Transverse colon (tissue), 4 donors: ENCODE measurements at places on chromosomes 5 and 9. TPM values are rescaled to one million over a fixed set of nuclear protein-coding genes. Genes with fewer than 3 reads are reported as not detected.
A peak's percentile ranks its signal among the peaks of the same experiment; 100 is the strongest.

DNA sequence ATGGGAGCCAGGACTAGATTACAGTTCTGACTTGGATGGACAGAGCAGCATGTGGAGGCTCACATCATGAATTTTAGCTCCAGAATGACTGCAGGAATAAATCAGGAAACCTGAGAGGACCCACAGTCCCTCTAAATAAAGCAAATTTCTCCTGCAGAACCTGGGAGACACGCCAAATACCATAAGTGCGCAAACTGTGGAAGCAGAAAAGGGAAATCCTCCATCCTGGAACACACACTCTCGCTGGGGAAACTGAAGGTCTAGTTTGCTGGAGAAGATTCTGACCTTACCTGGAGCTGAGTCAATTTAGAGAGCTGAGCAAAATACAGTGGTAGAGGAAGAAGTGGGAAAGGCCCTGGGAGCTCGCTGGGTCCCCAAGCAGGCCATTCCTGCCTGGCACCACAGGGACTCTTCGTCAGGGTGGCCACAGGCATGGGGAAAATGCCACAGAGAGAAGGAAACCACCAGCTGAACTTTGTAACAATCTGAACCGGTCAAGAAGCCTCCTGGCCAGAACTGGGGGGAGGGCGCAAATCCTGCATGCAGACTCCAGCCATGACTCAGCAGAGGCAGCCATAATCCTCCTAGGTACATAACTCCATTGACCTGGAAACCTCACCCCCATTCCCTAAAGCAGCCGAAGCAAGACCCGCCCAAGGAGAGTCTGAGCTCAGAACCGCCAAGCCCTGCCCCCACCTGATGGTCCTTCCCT is 390.9 kb downstream of the LRRC70 start:
- H3K4me3 ChIP-seq: no peak overlapping the region
- H3K36me3 ChIP-seq: no peaks in the 10 kb centered on the region
- DNase-seq: no peak
- no peak overlapping the region for H3K27ac ChIP-seq
- no peaks in the 10 kb centered on the region for H3K4me1 ChIP-seq

DNA sequence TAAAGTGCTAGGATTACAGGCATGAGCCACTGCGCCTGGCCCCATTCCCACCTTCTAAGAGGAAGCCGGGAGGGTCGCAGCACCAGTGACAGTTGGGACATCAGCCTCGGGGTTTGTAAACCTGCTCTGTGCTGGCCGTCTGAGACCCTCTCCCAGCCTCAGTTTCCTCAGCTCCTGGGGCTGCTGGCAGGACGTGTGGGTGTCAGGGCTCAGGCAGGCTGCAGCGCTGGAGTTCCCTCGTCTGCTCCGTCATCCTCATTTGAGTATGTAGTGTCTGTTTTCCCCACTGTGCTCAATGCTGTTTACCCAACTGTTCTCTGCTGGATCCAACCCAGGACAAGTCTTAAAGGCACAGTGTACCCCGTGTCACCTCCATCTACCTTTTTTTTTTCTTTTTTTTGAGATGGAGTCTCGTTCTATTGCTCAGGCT is 2.0 kb upstream of the NINJ1 start:
- H3K4me1 ChIP-seq: peaks cover 37% of the 10 kb centered on the region
- no peak for DNase-seq
- H3K4me3 ChIP-seq: no peak overlapping the region
- no peaks in the 10 kb centered on the region for H3K27me3 ChIP-seq

- no peak for DNase-seq
- peaks cover 15% of the 10 kb centered on the region for H3K36me3 ChIP-seq
- peaks cover 33% of the 10 kb centered on the region for H3K4me1 ChIP-seq
- peak overlapping the region; percentile 98 for H3K27ac ChIP-seq
Measured at GRCh38 chr5:149550268-149550583, 1.0 kb downstream of the CSNK1A1 start.

GRCh38 chr9:21154018-21154608 is 12.3 kb downstream of the IFNA21 start:
- no peak for DNase-seq
- no peaks in the 10 kb centered on the region for H3K4me1 ChIP-seq
- H3K36me3 ChIP-seq: no peaks in the 10 kb centered on the region
- H3K4me3 ChIP-seq: no peak overlapping the region

Gene NME5
- not detected for total RNA-seq

- H3K4me1 ChIP-seq: peaks cover 10% of the 10 kb centered on the region
- no peak overlapping the region for H3K4me3 ChIP-seq
- no peaks in the 10 kb centered on the region for H3K27me3 ChIP-seq
- no peak for DNase-seq
- H3K36me3 ChIP-seq: no peaks in the 10 kb centered on the region
- H3K27ac ChIP-seq: no peak overlapping the region
Measured at GRCh38 chr9:110947491-110948044, 90.7 kb downstream of the LPAR1 start.

DNA sequence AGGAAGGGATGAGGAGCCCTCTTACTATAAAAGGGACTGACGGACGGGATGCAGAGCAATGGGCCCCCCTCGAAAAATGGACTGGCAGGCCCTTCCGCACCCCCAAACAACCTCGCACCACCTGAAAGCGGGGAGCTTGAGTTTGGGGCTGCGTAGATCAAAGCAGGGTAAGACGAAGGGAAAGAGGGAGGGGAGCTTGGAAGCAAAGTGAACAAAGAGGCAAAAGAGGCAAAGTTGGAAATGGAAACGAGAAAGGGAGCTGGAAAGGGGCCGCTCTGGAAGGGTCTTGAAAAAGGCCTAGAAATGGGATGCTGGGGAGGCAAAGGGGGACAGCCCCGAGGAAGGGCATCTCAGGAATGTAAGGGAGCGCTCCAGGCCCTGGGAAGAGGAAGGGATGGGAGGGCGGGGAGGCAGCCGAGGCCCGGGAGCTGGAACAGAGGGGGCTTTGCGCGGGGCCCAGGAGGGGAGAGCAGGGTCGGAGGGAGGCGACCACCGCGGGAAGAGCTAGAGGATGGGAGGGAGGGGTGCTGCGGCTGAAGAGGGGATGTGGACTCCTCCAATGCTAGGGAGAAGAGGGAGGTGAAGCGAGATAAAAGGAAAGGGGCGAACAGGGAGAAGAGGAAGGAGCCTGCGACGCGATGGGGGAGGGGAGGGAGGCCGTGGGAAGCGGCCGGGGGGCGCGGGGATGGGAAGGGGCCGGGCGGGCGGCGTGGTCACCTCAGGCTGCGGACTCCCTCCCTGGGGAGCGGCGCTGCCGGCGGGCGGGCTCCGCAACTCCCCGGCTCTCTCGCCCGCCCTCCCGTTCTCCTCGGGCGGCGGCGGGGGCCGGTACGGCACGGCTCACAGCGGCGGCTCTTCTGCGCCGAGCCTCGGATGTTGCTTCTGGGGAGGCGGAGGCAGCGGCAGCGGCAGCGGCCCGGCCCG is 577 bp downstream of the RNF145 start:
- H3K36me3 ChIP-seq: no peaks in the 10 kb centered on the region
- peak overlapping the region; percentile 99 for H3K27ac ChIP-seq
- H3K4me1 ChIP-seq: peaks cover 56% of the 10 kb centered on the region
- DNase-seq: peak; percentile 47
- no peaks in the 10 kb centered on the region for H3K27me3 ChIP-seq
- peak overlapping the region; percentile 98 for H3K4me3 ChIP-seq

DNA sequence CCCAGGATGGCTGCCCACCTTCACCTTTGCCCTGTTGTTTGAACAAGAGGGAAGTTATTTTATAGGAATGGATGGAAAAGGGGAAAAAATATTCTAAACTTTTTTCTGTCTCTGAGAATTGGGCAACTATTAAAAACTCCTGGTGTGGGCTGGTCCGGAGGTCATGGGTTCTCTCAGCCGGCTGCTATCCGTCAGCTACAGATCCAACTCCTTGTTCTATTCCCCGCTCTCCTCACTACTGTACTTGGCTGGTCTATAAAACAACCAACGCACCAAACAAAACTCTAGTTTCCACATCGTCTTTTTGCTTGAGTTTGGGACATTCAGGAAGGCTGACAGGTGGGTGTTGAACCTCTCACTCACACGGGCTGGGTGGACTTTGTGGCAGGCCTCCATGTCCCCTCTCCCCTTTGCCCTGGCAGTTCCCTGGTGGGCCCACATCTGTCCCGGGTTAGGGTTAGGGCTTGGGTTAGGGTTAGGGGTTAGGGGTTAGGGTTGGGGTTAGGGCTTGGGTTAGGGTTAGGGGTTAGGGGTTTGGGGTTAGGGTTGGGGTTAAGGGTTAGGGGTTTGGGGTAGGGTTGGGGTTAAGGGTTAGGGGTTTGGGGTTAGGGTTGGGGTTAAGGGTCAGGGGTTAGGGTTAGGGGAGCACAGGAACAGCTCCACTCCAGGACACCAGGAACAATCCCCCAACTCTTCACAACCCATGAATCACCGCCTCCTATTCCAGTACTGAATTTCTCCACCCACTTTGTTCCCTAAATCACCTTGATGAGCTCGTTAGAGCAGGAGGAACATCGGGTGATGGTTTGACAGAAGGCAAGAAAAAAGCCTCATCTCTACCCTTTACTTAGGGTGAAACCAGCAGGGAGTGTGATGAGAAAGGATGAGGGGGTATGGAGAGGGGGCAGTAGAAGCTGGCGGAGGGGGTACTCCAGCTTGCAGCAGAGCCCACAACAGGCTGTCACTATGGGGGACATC is 302.1 kb upstream of the IRX4 start:
- H3K4me3 ChIP-seq: no peak overlapping the region
- no peak overlapping the region for H3K27ac ChIP-seq
- H3K27me3 ChIP-seq: no peaks in the 10 kb centered on the region

Gene ISOC1
- total RNA-seq: 57.1 TPM

Gene MARVELD2
- 14.7 TPM for total RNA-seq

- no peak overlapping the region for H3K27ac ChIP-seq
- H3K4me3 ChIP-seq: no peak overlapping the region
- peaks cover 83% of the 10 kb centered on the region for H3K27me3 ChIP-seq
- no peaks in the 10 kb centered on the region for H3K36me3 ChIP-seq
- peaks cover 7% of the 10 kb centered on the region for H3K4me1 ChIP-seq
Measured at GRCh38 chr9:132980157-132980556, 1.7 kb downstream of the GFI1B start.

DNA sequence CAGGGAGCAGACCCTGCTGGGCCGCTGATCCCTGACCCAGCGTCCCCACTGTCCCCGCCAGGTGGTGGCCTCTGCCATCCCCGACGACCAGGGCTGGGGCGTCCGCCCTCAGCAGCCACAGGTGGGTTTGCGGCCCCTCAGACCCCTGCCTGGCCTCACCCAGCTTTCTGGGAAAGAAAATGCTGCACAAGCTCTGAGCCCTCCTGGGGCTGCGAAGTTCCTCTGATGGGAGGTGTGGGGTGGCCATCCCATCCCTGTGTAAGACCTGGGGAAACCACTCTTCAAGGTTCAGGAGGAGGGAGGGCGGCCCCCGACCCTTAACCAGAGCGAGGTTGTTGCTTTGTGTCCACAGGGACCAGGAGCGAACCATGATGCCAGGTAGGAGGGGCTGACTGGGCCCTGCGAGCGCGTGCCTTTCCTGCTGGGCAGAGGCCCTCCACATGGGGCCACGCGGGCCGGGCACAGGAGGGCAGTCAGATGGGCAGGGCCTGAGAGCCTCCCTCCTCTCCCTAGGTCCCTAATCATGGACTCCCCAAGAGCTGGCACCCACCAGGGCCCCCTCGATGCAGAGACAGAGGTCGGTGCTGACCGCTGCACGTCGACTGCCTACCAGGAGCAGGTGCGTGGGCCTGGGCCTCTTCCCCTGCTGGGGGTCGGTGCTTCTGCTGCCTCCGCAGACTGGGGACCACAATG is 7.7 kb downstream of the NOXA1 start:
- H3K4me3 ChIP-seq: no peak overlapping the region
- peaks cover 13% of the 10 kb centered on the region for H3K4me1 ChIP-seq
- no peak for DNase-seq
- H3K27ac ChIP-seq: no peak overlapping the region
- no peaks in the 10 kb centered on the region for H3K27me3 ChIP-seq
- H3K36me3 ChIP-seq: no peaks in the 10 kb centered on the region

Gene MYMK
- not detected for total RNA-seq

DNA sequence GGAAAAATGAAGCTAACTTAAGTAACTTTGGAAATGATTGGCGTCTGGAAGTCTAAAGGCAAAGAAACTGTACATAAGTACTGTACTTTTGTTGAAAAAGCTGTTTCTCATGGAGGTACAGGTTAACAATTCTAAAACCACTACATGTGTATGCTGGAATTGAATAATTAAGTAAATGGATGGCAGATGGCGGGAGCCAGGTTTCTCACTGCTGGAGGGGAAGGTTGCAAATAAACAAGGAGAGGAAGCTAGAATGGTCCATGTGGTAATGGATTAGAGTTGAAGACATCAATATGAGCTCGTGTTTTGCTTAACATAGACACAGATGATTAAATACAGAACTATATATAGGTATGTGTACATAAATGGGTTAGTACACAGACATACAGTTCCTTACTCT is 43.2 kb upstream of the ASTN2 start:
- no peak for DNase-seq
- no peak overlapping the region for H3K4me3 ChIP-seq
- H3K36me3 ChIP-seq: no peaks in the 10 kb centered on the region
- no peaks in the 10 kb centered on the region for H3K4me1 ChIP-seq

Gene ACTBL2
- not detected for total RNA-seq
